Stimulated activated CD4-positive, alpha-beta T cell treated with anti-CD3 and anti-CD28 coated beads, TNF-alpha, amount 100 ng/mL, for 48 hours (primary cell): ENCODE measurements at places on chromosomes 2 and 18.

- no peak for DNase-seq
Measured at GRCh38 chr2:44596537-44597320, 235.0 kb downstream of the CAMKMT start.

GRCh38 chr18:74149878-74150277 lies 1.6 kb downstream of the TIMM21 start:
- DNase-seq = no peak

DNA sequence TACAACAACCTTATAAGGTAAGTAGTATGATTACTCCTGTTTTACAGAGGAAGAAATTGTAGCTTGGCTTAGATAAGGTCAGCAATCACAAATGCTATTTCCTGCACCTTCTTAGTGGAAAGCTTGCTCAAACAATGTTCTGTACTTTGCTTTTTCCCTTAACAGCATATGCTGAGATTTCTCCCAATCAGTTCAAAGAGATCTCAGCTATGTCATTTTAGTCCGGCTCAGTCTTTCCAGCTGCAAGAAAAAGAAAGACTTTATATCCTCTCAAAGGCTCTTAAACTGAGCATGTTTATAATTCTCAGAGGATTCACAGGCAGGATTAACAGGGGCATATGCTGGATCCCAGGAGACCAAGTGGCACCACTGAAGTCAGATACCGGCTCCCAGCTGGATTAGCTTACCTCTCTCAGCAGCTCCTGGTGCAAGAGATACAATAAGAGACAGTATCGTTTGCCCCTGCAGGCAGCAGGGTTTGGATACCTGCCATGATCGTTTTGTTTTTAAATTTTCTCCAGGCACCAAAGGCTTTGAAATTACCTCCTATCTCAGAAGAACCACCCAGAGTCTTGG lies 29.5 kb downstream of the KIAA2012 start:
- DNase-seq = no peak

DNA sequence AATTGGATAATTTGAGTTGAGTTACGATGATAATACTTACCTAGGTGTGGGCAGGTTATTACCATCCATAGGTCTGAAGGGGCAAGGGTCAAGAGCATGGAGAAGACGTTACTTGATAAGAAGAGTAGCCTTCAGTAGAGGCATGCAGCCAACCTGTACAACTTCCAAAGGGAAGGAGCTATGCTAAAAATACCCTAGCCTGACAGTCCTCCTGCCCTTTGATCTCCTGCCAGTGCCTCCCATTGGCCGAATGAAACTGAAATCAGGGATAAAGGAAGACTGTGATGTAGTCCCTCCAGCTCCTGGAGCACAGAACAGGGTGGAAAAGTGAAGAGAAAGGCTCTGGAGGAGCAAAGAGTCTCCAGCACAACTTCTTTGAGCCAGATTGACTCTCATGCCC lies 487.4 kb downstream of the ADCYAP1 start:
- DNase-seq = no peak

- DNase-seq = no peak
Measured at GRCh38 chr18:79518028-79518682, 122.4 kb downstream of the NFATC1 start.

DNA sequence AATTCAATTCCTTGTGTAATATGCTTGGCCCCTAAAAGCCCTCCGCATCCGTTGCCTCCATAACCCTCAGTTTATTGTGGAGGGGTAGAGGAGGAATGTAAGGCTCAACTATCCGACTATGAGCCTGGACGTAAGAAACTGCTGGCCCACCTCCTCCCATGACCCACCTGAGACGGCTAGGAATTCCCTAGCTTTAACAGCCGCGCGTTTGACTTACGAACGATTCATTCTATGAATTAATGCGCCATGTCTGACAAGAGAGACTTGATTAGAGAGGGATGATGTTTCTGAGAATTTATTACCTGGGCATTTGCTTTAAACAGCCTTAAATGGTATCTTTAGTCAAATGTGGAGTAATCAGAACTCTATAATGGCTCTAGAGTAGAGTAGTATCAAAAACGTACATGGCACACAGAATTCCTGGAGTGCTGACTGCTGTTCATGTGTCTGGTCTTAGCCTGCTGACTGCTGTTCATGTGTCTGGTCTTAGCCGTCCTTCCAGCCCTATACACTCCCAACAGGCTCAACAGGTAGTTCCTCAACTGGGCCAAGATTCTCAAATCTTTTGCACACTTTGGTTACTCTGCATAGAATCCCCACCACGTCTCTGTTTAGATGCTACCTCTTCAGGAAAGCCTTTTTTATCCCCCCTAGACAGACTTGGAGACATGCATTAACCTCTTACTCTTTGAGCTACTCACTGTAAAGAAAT lies 899 bp upstream of the GFPT1 start:
- no peak for DNase-seq

GRCh38 chr2:42792087-42792582 lies 248 bp downstream of the HAAO start:
- DNase-seq = no peak

GRCh38 chr2:159996792-159997546 lies 65.4 kb downstream of the PLA2R1 start:
- no peak for DNase-seq

GRCh38 chr18:43049021-43049420 lies 66.5 kb downstream of the RIT2 start:
- no peak for DNase-seq

DNA sequence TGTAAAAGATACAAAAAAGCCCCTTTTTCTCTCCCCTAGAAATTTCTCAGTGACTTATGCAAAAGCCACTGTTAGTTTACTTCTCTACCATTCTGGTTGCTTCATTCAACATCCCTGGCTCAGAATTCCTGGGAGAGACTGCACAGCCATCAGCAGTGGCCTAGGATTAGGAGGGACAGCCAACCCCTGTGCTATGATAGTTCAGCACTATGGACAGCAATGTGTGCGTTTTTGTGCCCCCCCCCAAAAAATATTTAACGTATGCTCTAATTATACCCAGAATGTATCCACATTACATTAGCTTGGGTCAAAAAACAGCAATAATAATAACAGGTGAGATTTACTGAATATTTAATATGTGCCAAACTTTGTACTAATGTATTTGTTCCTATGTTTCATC lies 29.0 kb downstream of the OSR1 start:
- DNase-seq = no peak

GRCh38 chr2:134491771-134492441 lies 226.9 kb downstream of the TMEM163 start:
- no peak for DNase-seq

DNA sequence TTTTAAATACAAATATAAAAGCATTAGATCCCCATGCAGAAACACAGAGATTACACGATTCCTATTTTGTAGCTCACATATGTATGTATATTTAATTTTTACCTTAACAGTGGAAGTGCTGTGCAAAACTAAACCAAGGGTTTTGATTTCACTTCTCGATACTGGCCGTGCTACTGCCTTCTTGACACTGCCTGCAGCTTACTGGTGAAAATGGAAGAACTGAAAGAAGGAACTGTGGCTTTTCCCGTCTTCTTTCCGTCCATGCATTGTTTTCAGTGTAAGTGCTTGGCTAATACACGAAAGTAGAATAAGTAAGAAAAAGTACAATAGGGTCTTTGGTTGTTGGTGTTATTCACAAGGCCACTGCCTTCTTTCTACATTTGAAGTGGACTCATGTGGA lies 129.5 kb downstream of the NDUFA10 start:
- DNase-seq = no peak

DNA sequence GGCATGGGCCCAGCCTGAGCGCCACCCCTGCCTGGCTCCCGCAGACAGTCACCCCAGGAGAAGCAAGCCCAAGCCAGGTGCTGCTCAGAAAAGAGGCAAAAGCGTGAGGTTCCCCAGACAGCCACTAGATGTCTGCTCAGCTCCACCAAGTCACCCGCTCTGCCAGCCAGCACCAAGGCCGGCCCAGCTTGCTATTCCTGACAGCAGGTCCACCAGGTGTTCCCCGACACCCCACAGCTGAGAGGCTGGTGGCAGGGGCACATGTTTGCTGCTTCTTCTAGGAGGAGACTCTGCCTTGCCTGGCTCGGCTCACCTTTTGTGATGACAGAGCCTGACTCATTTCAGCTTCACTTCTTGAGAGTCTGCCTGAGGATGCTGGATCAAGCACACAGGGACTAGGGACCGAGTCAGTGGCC lies 206.7 kb downstream of the MGAT5 start:
- DNase-seq = no peak

- DNase-seq = no peak
Measured at GRCh38 chr2:54520687-54521086, 64.6 kb downstream of the SPTBN1 start.

DNA sequence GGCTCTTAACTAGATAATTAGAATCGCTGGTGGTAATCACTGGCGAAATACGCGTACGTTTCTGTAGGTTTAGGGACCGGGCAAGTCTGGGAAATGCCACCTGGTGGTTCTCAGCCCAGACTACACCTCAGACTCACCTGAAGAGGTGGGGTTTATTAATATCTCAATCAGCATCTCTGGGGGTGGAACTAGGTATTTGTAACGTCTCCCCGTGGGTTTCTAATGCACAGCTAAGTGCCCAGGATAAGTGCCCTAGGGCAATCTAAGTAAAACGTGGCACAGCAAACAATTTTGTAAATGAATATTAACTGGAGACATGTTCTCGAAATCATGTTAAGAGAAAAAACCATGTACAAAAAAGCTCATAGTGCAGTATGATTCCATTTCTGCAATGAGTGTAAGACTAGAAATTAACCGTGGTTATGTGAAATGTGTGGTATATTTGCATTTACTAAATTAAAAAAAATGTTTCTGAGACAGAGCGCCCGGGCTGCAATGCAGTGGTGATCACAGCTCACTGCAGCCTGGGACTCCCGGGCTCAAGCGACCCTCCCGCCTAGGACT lies 760 bp upstream of the CNOT11 start:
- no peak for DNase-seq

GRCh38 chr2:28336982-28337627 lies 55.6 kb upstream of the FOSL2 start:
- no peak for DNase-seq

DNA sequence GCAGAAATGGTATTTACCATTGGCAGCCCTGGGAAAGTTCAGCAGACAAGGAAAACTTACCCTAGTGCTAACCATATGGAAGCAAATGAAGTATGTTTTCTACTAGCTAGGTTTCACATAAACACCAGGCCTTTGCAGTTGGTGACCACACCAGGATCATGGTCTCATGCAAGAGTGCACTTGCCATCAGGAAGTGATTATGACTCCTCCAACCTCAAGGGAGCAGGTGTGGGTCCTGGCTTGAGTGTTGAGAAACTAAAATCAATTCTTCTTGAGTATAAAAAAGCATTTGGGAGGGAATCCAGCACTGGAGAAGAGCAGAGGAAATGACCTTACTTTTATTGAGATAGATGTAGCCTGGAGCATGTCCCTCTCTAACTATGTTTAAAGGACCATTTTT lies 56.8 kb upstream of the SPAG16 start:
- no peak for DNase-seq

DNA sequence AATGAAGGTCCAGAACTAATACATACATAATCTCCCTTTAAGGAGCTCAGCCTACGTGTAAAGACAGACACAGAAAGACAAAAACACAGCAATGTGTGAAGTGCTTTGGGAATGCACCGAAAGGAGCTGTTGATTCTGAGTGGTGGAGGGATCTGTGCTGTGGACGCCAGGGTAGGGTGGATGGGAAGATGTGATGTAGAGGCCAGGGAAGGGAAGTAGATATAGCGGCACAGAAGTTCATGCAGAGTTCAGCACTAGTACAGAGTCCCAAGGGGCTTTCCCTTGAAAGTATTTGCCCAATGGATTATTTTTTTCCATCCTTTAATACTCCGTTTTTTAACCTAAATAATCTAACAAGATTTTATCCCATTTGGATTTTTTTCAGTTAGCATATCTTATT lies 32.1 kb upstream of the DOCK10 start:
- no peak for DNase-seq

- DNase-seq = no peak
Measured at GRCh38 chr2:240377366-240377765, 58.1 kb upstream of the GPC1 start.

- no peak for DNase-seq
Measured at GRCh38 chr18:22674272-22674671, 256.6 kb upstream of the CTAGE1 start.

DNA sequence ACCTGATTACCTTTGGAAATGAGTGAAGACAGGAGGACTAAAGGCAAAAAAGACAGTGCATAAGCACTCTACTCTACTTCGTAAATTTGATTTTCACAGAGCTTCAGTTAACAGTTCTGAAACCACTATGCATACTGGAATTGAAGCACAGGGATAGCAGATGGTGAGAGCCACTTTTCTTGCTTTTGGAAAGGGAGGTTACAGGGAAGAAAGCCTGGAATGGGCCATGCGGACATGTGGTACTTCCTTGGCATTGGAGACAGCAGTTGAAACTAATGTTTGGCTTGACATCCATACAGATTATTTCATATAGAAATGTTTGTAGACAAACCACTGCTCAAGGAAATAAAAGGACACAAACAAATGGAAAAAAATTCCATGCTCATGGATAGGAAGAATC lies 585.6 kb upstream of the RAB6C start:
- no peak for DNase-seq

DNA sequence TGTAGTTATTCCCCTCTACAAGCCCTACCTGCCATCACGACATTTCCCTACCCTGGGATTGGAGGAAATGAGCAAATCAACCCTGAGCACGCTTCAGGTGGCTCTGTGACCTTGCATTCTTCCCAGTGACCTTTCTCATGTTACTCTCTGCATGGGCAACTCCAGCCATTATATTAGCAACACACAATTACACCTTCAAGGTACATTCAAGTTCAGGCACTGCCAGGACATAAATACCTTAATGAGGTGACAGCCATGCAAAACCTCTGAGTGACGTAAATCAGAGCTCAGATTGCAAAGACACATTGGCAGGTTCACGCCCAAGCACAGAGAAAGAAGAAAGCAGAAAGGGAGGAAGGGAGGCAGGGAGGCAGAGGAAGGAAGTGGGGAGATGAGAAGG lies 68.7 kb upstream of the ALK start:
- DNase-seq = no peak

GRCh38 chr2:176094349-176094748 lies 1.8 kb downstream of the HOXD13 start:
- DNase-seq = no peak

DNA sequence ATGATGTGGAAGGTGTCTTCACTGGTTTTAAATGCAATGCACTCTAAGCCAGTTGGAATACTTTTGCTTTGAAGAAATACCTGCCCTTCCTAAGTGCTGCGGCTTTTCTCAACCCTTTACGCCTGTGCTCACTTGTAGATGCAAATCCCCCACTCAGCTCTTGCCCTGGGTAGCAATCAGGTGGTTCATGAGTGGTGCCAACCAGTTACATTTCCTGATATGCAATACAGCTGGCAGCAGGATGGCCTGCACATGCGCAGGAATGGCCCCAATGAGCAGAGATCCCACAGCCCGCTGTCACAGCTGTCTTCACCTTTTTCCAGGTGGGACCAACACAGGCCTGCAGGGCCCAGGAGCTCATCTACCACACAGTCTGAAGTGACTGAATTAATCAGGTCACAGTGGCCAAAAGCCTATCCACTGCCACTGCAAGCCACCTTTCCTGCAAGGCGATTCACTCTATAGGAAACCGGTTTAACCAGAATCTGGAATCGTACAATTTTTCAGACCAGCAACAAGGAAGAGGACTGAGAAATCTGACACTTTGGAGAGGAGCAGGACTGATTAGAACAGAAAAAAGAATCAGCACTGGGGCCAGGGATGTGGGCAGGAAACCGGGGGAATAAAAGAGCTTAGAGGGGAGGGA lies 247.8 kb downstream of the MYT1L start:
- DNase-seq = no peak
